ENCODE measurements at places on chromosomes 1 and 21.

- no peak for DNase-seq
Observed at GRCh38 chr1:53112271-53112774, 30.1 kb downstream of the SLC1A7 start.

DNA sequence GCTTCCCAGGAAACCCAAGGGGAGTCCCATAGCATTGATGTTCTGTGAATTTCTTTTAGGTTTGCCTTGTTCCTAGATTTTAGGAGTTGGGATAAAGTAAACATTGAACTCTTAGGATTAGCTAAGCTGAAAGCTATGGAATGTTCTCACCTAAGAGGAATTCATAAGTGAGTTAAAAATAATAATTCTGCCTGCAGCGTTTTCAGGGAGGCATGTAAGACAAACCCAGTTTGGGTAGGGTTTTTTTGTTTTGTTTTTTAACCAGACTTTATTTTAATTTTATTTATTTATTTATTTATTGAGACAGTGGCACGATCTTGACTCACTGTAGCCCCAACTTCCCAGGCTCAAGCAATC lies 28.9 kb upstream of the CD101 start:
- DNase-seq: no peak

DNA sequence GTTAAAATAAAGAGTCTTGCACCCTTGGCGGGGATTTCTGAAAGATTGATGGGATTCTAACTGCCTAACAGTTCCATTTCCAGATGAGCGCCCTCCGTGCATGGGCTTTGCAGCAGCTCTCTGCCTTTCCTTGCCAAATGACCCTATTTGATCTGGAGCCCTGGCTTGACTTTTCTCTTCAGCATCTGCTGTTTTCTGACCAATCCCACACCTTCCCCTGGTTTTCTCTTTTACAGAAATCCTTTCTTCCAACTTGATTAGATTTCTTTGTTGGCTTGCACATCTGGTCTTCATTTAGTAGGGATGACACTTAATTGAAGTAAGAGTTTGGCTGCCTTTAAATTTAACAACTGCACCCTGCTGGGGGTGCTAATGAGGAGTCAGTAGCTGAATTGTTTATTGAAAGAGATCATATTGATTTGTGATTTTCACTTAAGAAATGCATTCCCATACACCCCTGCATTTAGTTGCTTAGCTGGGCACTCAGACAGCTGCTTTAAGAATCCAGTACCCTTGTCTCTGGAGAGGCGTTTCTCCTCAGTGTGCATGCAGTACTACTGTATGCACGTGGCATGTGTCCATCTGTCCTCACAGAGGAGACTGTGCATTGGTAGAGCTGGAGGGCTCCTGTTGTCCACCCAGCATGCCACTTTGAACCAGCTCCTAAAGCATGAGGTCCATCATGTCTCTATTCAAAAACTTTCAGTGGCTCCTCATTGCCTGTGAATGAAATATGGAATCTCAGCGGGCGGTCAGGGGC lies 99.7 kb downstream of the NOS1AP start:
- DNase-seq: no peak

DNA sequence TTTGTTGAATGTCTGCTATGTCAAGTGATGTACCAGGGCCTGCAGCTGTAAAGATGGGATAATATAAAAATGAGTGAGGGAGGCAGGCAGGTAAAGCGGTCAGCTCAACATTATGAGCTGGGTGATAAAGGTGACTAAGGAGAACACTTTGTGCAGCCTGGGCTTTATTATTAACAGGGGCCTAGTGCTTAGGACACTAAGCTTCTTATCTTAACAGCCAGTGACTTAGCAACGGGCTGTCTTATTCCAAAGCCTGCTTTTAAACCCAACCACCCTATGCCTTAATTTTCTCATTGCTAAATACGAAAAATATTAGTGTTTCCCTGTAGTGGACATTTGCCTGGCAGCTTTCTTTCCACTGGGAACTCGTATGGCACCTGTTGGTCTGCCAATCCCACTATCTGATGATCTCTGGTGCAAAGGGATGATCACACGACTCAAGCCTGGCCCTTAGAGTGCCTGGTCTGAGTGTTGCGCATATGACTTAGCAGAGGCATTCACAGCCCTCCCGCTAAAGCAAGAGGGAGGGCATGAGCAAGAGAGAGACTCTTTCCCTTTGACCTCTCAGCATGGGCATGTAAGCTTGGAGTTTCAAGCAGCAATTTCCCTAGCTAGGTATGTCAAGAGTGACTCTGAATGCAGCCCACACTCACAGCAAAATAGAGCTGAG lies 98.6 kb upstream of the PAPPA2 start:
- DNase-seq: no peak

DNA sequence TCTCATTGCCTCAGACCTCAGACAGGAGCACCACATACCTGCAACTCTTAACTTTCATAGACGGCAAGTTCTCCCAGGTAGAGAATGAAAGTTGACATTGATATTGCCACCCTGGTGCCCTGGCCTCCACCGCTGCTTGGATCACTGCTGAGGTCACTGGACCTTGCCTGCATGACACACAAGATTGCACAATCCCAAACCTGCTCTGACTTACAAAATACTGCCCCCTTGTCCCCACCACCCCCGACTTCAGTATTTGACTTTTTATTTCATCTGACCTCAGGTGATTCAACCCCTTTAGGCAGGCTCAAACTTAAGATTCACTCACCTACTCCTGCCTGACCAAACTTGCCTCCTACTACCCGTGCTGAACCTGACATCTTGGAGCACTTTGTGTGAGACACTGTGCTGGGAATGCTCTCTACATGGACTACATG lies 43.1 kb upstream of the S1PR1 start:
- no peak for DNase-seq

- DNase-seq: no peak
Observed at GRCh38 chr1:74650561-74650960, 23.0 kb downstream of the ERICH3 start.
